ENCODE measurements at places on chromosomes 4 and X.

DNA sequence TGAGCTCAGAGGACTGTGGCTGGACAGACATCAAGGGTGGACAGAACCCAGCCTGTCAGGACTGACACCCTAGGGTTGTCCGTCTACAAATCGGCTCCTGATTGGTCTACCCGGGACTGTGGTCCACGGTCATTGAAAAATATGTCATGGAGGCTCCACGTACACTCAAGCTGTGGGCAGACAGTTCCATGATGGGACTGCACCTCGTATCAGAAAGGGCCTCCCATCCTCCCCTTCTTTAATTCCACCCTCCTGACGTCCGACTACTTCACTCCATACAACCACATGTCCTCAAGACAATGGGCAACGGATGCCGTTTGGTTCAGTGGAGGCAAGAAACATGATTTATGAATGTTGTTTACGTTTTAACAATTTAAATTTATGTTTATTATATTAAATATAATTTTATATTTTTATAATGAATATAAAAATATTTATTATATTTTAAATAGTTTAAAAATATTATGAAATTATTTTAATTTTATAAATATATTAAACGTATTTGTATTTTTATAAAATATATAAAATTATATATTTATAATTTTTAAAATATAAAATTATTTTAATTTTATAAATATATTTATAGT lies 58.0 kb upstream of the SHOX start:
- no peak for DNase-seq

DNA sequence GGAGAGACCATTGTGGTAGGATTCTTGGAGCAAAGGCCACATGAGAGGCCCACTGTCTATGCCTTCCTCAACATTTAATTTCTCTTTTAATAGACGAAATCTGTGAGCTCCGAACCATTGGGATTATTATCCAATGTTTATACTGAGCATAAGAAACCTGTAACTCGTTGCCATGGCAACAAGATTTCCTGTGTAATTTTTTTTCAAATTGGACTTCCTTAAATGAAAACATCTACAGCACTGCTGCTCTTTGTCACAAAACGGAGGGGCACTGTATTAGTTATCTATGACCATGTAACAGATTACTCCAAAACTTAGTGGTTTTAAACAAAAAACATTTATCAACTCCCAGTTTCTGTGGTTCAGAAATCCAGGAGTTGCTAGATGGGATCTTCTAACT lies 38.7 kb downstream of the PPP1R2C start:
- no peak for DNase-seq

DNA sequence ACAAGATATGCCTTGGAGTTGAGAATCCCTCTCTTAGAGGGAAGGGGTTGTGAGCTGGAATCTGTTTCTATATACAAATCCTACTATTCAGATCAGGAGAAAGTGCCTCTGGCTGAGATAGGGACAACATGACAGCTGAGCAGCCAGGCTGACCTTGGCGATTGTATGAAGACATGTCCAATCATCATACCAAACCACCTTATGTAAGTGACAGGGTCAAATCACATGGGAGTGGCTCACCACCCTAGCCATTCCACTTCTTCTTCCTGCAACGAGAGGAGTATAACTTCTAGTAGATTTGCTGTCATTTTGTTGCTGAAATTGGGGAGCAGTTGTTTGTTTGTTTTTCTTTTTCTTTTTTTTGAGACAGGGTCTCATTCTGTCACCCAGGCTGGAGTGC lies 48.3 kb upstream of the TMEM150C start:
- DNase-seq, result no peak

DNA sequence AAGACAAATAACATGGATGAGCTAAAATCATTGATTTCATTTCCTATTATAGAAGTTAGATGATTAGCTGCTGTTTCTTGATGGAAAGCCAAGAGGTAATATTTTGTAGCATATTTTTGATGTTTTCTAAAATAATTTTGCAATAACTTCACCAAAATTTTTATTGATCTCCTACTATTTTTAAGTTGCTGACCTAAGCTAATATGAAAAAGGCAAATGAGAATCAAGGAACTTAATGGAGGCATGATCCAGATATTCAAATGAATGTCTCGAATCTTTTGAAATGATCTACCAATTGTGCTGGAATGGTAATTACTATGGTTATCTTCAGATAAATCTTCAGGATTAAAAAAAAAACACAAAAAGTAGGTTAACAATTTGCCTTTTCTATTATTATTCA lies 1591.4 kb upstream of the PCDH7 start:
- DNase-seq, result no peak

DNA sequence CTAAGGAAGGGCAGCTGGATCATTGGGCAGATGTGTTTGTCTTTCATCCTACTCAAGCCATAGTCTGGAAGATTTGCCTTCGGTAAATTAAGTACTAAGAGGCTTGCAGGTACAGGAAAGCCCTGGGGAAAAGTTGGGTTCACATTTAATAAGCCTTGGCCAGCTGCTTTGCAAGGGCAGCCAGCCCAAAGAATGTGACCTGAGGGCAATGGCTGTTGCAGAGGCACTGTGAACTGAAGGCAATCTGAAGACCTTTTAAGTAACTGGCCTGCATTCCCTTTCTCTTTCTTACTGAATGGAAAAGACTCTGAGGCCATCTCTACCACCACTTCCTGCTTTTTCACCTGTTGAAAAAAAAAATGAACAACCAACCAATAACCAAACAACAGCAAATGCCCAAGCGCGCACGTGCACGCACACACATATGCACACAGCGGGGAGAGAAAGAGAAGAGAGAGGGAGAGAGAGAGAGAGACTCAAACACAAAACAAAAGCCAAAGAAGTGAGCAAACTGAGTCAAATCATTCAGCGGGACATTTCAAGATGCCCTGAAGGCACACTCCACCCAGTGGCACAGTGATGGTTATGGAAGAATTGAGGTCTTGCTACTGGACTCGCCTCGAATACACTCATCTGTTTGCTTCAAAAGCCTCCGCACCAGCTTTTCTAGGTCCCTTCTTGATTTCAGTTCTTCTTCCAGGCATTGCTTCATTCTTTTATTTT lies 19.6 kb downstream of the CD40LG start:
- no peak for DNase-seq

GRCh38 chr4:15270201-15270600 lies 157.6 kb upstream of the C1QTNF7 start:
- DNase-seq, result no peak

- DNase-seq, result no peak
These were observed 6.8 kb upstream of the SLC25A6 start for GRCh38 chrX:1398431-1399340.

- no peak for DNase-seq
These were observed 67.4 kb upstream of the SLC34A2 start for GRCh38 chr4:25588206-25588605.

DNA sequence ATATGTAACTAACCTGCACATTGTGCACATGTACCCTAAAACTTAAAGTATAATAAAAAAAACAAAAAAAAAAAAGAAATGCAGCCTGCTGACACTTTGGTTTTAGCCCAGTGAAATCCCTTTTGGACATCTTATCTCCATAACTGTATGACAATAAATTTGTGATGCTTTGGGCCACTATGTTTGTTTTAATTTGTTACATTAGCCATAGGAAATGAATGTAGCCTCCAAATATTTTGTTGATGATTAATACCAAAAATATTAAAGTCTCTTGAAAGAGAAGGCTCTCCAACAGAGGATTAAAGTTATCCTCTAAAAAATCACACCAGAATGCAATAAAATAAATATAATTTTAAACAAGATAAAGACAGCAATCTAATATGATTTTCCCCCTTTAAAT lies 852.7 kb upstream of the SLIT2 start:
- no peak for DNase-seq

GRCh38 chrX:40474205-40474626 lies 106.6 kb upstream of the ATP6AP2 start:
- no peak for DNase-seq

DNA sequence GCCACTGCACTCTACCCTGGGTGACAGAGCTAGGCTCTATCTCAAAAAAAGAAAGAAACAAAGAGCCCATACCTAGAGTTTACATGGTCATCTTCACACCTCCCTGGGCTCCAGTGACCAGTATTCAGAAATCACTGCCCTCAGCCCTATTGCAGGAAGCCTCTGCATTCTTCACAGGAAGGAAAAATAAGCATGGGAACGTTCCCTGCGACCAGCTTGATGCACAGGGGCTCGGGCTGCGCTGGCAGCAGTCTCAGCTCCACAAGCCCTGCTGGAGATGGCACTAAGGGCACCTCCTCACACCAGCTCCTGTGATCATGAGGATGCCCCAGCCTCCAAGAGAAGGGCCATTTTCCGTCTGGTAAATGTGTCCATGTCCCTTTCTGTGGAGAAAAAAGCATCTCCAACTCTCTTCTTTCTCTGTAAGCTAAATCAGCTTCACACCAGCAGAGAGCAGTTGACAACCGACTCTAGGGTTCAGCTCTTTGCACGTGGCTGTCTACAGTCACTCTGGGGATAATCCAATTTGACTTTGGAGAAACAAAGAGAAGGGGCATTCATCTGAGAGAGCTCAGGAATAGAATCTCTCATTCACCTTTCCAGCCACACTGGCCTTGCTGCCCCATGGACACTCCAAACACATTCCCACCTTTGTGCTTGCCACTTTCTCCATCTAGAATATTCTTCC lies 33.1 kb downstream of the LDB2 start:
- DNase-seq, result no peak

- DNase-seq, result no peak
These were observed 358.2 kb downstream of the BCOR start for GRCh38 chrX:39739585-39739984.

DNA sequence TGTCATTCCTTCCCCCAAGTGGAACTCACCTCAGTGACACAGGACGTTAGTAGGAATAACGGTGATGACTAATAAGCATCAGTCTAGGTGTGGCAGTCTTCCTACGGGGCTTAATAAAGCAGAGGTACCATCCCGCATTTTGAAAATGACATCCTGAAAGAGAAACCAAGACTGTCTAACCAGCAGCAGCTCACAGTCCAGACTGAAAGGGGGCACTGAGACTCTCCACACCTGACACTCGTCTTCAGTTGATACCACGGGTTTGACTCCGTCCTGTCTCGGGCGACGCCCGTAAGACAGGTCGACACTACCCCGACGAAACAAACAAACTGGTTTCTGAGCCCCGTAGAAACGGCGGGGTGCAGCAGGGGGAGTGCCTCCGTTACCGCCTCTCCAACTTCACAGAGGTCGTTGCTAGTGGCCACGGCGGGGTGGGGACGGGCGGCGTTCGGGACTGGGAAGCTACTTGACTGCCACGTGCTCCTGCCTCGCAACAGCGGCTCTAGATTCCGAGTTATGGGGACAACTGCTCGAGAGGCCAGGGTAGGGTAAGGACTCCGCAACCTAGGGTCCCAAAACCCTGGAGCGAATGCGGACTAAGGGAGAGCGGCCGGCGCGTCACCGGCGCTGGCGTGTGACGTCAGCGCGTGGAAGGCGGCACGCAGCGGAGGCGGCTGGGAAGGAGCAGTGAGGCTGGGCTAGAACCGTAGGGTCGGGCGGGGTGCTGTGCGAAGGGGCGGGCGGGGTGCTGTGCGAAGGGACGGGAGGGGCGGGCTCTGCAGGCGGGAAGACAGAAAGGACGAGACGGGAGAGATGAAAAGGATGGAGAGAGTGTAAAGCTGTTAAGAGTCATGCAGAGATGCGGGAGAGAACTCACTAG lies at the start of gene NEK1:
NEK1 (minus strand) TSS at position 593 of the 880 bp plus-strand sequence. CDS start 9,953 bp downstream, outside the sequence.
- DNase-seq, result peak; percentile 71

DNA sequence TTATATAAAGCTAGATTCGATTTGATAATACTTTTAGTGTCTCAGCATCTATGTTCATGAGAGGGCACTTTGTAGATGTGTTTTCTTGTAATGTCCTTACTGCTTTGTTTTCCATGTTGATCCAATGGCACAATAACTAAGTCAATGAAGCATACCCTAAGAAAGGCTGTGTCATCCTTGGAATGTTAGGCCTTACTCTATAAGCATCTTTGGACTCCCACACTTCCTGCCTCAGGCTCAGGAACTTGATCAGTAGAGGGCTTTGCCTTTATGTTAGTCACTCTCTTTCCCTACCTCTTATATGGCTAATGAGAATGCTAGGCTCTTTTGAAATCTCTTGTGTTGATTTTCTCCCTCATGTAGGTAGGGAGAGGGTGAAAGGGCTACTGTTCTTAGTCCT lies 33.2 kb upstream of the EDA2R start:
- no peak for DNase-seq

DNA sequence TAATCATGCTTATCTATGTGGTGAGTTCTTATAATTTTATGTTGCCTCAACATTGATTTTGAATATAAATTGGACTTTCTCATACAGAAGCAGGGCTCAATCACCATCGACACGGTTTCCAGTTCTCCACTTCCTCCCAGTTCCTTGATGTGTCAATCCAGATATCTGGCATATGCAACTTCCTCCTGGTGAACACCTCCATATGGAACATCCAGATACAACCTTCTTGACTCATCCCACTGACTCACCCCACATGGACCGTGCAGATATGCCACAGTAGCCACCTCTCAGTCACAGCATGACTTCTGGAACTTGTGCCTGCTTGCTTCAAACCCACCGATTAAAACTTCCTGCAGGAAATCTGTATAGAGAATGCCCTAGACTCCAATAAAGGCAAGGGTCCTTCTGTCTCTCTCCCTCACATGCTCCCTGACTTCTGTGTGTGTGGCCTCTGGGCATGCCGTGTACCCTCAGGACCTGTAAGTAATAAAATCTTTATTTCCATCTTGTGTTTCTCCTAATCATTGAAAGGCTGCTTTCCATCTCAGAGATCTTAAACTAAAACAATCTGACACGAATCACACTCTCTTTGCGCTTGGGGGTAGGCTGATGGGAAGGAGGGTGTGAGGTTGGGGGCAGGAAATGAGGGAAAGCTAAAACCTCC lies 67.0 kb downstream of the HTRA3 start:
- DNase-seq, result no peak

DNA sequence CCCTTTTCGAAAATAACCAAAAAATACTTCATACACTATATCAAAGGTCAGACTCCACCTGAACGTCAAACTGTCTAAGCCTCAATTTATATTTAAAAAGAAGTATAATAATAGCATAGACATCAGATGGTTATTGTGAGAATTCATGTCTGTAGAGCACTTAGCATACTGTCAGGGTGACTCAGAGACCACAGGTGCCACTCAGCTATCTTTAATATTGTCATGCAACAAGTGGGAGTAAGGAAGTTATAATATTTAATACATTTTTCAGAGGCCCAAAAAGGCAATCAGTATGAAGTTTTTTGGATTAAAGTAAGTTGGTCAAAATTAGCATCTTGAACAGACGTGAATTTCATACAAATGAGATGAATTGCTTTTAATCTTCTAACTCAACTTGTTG lies 93.3 kb downstream of the PHOX2B start:
- DNase-seq, result no peak

- no peak for DNase-seq
These were observed 1.5 kb downstream of the ADRA2C start for GRCh38 chr4:3767570-3768288.

GRCh38 chr4:80423553-80424224 lies 88.2 kb downstream of the CFAP299 start:
- no peak for DNase-seq

GRCh38 chr4:78692822-78693170 lies 83.4 kb upstream of the BMP2K start:
- no peak for DNase-seq

DNA sequence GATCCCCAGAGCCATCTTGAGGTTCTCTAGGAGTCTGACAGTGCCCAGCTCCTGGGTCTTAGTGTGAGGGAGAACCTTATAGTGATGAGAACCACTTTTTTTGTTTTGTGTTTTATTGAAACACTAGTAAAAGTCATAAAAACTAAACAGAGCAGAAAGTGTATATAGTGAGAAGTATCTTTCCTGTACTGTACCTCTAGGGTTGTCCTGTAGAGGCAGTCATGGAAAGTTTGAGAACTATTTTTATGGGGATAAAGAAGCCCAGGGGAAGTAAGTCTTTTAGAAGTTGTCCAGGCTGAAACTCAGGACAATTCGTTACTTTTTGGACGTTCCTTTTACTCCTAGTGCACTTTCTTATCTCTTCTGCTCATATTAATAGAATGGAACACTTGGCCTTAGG lies 40.9 kb downstream of the ADH5 start:
- DNase-seq, result no peak
